Head of caudate nucleus (tissue), 42 donors: ENCODE measurements at places on chromosomes 16 and 17.
A peak's percentile ranks its signal among the peaks of the same experiment; 100 is the strongest.

GRCh38 chr16:53821957-53822625 lies 118.1 kb downstream of the FTO start:
- DNase-seq: no peak

GRCh38 chr16:10578474-10579316 lies 1.7 kb downstream of the EMP2 start:
- DNase-seq: no peak

- no peak for DNase-seq
These were observed 13.1 kb upstream of the C16orf87 start for GRCh38 chr16:46843898-46844642.

GRCh38 chr17:39791111-39791992 lies 53.6 kb downstream of the GRB7 start:
- DNase-seq: no peak

- peak; percentile 54 for DNase-seq
These were observed 23.0 kb downstream of the SPPL2C start for GRCh38 chr17:45867702-45868101.

DNA sequence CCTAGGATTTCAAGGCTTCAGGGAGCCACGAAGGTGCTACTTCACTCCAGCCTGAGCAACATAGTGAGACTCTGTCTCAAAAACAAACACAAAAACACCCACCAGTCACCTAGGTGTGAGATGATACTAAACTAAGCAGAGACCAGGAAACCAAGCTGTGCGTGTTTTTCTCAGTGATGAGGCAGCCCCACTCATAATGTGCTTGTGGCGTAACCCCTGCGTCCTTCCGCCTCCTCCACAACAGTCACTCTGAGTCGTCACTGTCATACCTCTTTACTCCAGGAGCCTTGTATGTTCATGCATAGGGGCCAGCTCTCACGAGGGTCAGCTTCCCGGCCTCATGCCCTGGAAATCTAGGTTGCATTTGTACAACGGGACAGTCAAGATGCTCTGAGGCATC lies 31.1 kb upstream of the SLC47A1 start:
- DNase-seq: no peak

- DNase-seq: no peak
These were observed 77.6 kb downstream of the CHD9 start for GRCh38 chr16:53132406-53132805.

DNA sequence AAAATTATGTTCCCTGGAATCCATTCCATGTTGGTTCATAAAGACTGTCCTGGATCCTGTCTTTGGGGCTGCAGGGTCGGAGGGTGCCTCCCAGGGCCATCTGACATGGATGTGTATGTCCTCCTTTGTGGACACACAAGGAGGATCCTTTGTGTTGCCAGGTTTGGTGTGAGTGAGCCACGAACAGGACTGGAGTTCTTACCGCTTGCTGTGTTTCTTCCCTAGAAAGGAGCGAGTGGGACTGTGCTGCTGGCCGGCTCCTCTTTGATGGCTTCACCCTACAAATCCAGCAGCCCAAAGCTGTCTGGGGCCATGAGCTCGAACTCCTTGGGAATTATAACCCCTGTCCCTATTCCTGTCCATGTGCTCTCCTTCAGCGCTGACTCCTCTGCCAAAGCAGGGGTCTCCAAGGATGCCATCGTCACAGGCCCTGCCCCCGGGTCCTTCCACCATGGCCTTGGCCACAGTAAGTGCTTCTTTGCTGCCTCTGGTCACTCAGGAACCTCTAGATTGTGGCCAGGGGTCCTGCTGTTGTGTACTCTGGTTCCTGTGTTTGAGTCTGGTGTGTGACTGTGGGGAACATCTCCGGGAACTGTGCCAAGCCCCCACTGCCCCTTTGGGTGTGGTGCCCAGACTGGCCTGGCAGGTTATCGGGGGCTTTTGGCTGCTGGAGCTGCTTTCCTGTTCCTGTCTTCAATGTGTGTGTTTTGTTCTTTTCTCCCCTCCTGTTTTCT lies 29.5 kb downstream of the UBN1 start:
- DNase-seq: no peak

- no peak for DNase-seq
These were observed 188.1 kb upstream of the XYLT1 start for GRCh38 chr16:17658881-17659280.
